ENCODE measurements at places on chromosomes 16 and 17.
A peak's percentile ranks its signal among the peaks of the same experiment; 100 is the strongest.

- no peak for DNase-seq
Observed at GRCh38 chr17:29112771-29113295, 67.4 kb downstream of the MYO18A start.

DNA sequence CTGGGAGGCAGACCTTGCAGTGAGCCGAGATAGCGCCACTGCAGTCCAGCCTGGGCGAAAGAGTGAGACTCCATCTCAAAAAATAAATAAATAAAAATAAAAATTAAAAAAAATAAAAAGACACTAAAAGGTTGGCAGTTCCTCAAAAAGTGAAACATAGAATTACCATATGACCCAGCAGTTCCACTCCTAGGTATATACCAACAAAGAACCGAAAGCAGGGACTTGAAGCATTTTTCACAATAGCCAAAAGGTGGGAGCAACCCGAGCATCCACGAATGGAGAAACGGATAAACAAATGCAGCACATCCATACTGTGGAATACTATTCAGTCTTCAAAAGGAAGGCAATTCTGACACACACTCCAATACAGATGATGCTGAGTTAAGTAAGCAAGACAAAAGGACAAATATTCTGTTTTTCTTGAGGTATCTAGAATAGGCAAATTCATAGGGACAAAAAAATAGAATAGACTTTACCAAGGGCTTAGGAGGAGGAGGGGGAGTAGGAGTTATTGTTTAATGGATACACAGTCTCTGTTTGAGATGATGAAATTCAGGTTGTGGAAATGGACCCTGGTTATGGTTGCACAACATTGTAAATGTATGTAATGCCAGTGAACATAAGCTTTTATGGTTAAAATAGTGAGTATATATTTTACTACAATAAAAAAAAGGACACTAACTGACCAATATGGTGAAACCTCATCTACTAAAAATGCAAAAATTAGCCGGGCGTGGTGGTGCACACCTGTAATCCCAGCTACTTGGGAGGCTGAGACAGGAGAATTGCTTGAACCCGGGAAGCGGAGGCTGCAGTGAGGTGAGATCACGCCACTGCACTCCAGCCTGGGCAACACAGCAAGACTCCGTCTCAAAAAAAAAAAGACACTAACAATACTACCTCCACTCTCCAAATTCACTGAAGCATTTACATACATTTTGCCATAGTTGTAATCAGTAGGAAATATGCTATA lies 27.0 kb upstream of the SLC35B1 start:
- no peak for DNase-seq

- DNase-seq, result no peak
Observed at GRCh38 chr17:60145006-60145935, 4.5 kb upstream of the CA4 start.

GRCh38 chr17:45144199-45145034 lies 3.9 kb upstream of the HEXIM1 start:
- DNase-seq, result no peak

- DNase-seq, result no peak
Observed at GRCh38 chr17:3914312-3914670, 2.0 kb downstream of the P2RX1 start.

- DNase-seq, result no peak
Observed at GRCh38 chr17:82018152-82018988, 4.3 kb downstream of the CENPX start.

DNA sequence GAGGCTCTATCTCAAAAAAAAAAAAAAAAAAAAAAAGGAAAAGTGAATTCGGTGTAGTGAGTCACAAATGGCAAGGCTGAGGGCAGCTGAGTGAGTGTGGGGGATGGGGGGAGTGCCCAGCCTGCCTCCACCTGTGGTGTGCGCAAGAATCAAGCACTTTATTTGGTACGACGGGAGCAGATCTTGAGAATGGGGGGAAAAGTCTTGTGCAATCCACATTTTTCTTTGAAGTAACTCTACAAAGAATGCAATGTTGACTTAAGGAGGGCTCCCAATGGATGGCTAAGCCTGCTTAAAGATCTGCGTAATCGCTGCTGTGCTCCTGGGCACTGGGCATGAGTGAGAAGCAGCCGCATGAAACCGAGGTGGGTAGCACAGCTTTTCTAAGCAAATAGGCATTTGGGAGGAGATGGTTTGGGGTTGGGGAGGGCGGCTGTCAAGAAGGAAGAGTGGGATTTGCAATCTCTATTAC lies 28.2 kb downstream of the ATP2C2 start:
- DNase-seq, result no peak

DNA sequence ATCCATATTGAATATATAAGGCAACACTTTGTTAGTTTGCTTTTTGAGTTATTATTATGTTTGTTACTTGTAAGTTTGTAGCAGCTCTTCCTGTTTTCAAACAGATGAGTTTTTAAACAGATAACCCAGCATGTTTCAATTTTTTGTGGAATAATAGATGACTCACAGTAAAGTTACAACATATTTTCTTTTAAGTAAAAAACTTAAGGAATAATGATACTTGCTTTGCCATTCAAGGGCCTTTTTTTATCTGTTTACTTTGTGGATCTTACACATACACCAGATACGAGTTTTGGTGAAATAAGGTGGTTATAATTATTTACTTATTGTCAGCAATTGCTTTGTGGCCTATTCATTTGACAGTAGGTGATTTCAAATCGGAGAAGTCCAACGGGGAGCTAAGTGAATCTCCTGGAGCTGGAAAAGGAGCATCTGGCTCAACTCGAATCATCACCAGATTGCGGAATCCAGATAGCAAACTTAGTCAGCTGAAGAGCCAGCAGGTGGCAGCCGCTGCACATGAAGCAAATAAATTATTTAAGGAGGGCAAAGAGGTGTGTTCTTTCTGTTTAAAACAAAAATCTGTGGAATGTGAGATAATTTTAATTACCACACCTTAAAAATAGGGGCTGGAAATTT lies 66.3 kb downstream of the BPTF start:
- no peak for DNase-seq

DNA sequence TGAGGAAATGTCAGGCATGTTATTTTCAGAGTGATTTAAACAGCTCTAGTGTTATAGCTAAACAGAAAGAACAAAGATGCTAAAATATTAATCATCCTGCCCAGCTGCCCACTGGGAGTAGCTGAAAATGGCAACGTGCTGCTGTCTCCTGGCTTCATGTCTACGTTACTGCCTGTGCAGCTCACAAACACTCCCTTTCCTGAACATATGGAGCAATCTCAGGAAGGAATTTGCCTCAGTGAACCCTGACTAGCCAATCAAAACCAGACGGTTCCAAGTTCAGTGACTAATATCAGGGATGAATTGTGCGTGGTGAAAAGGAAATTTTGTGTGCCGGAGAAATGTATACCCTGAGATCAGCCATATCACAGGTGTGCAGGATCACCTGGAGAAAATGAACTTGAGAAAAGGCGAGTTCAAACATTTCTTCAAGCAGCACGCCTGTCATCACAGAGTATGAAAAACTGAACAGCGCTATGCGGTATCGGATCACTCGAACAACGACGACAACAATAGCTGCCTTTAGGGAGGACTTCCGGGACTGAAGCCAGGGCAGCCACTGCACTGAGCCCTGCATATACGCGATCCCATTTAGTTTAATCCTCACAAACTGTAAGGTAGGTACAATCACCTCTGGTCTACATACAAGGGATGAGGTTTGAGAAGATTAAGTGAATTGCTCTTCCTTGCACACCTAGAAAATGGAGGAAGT lies 110.3 kb downstream of the STX8 start:
- DNase-seq, result no peak

DNA sequence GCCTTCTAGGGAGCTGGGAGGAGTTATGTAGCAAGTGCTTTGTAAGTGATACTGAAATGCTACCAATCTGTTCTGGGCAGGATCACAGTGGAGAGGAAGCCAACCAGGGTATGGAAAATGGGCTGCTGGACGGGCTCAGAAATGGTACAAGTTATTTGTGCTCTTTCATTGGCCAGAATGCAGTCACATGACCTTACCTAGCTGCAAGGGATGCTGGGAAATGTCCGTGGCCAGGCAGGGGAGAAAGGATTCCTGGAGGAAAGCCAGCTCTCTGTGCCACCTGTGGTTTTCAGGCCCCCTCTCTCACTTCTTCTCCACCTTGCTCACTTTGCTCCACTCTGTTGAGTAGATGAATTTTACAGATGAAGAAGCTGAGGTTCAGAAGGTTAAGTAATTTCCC lies 4.8 kb downstream of the EEF2K start:
- no peak for DNase-seq

DNA sequence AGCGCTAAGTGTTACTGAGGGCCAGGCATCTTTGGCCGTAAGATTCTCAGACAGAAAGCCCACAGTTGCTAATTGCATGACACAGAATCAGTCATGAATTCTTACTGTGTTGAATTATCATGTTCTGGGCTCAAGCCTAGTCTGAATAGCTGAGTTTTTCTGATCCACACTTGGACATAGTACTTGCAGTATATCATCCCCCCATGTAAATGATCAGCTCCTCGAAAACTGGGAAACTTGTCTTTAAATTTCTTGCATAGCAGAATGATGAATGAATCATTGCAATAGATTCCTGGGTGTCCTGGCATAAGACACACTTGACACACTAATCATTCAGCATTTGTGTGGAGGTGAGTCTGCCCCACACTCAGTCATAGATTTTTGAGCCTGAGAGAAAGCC lies 2.2 kb downstream of the MLYCD start:
- no peak for DNase-seq

GRCh38 chr16:21698169-21699032 lies 34.6 kb downstream of the OTOA start:
- DNase-seq, result no peak

- no peak for DNase-seq
Observed at GRCh38 chr16:67392301-67393059, 818 bp downstream of the TPPP3 start.

DNA sequence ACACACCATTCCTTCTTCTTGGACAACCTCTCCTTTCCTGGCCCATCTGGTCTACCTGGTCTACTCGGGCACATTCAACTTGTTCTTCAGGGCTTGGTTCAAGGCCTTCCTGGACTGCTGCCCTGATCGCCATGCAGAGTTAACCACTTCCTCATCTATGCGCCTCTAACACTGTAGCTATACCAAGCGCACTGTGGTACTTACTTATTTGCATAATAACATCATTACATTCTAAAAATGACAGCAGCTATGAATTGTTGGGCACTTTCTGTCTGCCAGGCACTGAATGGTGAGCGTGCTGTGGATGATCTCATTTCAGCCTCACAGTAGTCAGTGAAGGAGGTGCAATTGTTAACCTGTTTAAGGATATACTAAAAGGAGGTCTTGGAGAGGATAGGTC lies 66.9 kb upstream of the SDK2 start:
- peak; percentile 52 for DNase-seq

- no peak for DNase-seq
Observed at GRCh38 chr17:72466199-72466598, 345.4 kb downstream of the SOX9 start.

DNA sequence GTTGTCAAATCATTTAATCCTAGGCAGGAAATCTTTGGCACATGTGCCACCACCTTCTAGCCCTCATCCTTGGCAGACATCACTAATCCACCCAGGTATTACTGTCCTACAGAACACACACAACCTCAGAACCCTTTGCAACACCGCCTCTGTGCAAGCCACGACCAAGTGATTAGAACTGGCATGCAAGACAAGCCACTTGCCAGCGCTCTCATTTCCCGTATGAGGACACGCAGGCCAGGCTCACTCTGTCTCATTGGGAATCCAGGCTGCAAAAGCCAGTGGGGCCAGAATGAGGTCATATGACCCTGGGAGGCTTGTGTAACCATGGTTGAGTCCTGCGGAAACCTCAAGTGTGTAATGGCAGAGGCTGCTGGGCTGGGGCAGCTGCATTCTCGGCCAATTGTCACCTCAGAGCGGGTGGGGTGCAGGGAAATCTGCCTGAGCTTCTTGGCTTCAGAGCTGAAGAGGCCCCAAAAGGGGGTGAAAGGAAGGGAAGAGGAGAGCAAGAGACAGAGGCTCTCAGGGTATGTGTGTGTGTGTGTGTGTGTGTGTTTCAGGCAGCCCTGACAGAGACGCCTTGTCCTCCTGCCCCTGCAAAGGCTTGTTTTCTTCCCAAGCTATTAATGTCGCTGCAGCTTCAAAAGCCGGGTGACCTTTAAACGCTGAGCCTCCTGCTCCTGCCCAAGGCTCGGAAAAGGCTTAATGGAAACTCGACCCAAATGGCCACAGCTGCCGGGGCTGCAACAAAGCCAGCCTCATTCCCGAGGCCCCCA lies 43.2 kb upstream of the MRPS23 start:
- peak; percentile 94 for DNase-seq

DNA sequence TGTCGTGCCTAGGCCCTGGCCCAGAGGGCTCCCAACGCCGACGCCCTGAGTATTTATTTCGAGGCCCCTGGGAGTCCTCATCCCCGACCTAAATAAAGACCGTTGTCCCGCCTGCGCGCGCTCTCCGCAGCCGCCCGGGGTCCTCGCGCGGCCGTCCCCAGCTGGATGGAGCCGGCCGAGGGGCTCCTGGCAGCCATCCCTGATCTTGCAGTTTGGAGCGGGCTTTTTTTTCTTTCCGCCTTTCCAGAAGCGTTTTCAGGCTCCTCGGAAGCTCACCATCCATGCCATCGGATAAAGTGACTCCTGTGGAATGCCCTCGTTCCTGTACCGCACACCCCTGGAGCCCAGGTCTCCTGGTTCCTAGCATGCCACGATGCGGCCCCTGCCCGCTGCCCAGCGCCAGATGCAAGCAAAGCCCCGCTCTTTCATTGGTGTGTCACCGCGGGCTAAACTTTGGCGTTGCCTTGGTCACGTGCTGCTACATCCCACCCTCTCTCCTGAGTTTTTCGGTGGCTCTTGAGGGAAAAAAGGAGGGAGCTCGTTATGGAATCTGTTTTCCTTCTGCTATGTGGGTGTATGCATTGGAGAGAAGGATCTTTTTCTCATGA lies 716 bp downstream of the TMEM94 start:
- no peak for DNase-seq

DNA sequence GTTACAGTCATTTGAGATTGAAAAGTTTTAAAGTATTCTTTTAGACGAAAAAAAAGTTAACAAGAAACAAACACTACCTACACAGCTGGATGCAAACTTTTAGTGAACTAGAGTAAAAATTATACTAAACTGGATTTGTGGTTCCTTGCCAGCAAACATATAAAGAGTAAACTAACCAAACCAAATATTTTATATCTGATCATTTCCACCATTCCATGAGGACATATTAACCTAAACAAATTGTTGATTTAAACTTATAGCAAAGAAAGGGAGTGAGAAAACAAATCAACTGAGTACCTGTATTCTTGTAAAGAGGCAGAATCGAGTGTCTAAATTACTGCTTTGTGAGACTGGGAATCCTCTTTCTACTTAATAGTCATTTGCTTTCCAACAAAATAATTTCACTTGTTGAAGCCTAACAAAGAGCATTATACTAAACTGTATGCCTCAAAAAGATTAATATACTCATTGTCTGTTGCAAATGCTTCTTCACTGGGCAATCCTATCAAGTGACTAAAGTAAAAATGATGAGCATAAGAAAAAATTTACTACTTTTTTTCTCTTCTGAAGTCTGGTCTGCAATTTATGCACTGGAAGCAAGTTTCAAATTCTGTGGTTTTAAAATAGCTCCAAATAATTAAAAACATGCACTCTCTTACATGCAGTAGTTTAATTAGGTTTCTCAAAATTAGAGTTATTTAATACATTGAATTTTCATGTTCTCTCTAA lies 37.5 kb downstream of the AKAP10 start:
- no peak for DNase-seq

All from NCI-H2029 (cell line).